ENCODE measurements at places on chromosomes 2 and 18.

- no peak for DNase-seq
These were observed 27.8 kb downstream of the DNMT3A start for GRCh38 chr2:25313711-25314513.

GRCh38 chr18:77140439-77141109, 8.0 kb upstream of the MBP start:
- DNase-seq = no peak

GRCh38 chr18:23983112-23983511, 31.4 kb upstream of the TTC39C start:
- DNase-seq = no peak

DNA sequence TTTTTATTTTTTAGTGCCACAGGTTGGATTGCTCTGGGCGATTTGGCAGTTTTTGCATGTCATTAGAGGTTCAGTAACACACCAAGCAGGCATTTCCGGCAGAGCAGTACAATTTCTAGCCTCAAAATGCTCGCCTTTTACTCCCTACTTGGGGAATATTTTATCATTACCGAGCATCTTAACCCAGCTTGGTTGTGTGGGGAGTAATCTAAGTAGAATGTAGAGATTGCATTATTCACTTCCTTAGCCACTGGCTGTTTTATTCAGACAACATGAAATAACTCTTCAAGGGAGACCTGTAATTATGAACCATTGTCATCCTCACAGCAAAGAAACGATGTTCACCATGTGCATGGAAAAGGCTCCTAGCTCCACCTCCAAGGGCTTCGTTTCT, 13.1 kb downstream of the GRP start:
- peak; percentile 29 for DNase-seq

GRCh38 chr2:70887550-70888246, 48.0 kb upstream of the ATP6V1B1 start:
- DNase-seq = no peak

DNA sequence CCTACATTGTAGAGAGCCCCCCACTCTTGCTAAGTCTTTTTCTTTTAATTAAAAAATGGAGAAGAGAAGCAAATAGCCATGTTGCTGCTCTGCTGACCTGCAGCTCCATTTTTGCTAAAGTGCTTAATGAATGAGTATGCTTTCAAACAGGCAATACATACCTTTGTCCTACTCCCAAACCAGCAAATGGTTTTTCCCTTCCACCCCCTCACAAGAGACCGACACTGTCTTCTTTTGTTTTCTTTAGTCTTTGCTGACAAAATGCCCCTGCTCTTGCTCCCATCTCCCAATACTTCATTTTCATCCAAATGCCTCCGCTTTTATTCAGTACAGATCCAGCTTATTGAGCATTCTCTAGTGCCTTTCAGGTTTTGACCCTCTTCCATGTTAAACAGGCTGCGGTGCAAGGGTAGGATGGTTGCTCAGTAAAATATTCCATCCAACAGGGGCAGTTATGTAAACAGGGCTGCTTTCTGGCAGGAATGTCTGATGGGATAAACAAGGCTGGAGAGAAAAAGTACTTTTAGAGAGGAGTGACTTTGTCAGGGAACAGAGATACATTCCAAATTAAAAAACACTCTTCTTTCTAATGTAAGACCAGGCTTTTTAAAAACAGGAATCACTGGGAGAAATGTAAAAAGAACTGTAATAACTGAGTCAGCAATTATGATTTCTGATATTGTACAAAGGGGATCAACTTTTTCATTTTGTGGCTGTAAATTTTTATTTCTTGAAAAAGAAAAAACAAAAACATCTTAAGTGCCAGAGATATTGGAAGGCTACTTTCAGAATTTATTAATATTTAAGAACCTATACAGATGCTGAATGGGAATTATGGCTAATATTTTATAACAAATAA, 136.8 kb downstream of the MEP1B start:
- DNase-seq = no peak

DNA sequence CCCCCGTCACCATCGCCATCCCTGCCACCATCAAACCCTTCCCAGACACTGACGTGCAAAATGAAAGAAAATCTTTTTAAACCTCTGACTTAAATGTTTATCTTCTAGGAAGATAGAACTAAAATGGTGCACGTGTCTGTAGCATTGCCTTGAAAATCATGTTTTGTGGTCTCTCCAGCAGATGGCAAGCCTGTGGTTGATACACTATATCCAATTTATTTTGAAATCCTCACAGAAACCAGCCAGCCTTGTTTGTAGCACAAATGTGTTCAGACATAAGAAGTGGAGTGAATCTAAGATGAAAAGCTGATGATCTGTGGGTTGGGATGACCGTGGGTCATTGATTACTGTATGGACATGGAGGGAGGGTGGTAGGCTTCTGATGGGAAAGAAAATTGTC, 436.2 kb upstream of the SMIM21 start:
- DNase-seq = no peak

DNA sequence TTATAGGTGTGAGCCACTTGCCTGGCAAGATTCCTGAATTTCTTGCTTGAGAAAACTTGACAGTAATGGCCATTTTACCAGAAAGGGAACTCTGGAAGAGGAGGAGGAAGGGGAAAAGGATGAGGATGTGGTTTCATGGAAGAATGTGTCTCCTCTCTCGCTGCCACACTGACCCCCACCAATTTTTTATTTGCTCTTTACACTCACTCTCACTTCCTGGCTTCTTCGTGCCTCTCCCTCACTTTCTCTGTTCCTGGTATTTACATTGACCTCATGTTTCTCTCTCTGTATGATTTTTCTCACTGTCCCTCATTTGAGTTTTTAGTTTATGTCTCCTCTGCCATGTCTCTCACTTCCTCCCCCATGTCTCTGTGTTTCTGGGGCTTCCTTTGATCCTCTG, 134.5 kb upstream of the CAB39 start:
- DNase-seq = no peak

- DNase-seq = no peak
These were observed 42.3 kb upstream of the NCOA1 start for GRCh38 chr2:24448797-24449196.

DNA sequence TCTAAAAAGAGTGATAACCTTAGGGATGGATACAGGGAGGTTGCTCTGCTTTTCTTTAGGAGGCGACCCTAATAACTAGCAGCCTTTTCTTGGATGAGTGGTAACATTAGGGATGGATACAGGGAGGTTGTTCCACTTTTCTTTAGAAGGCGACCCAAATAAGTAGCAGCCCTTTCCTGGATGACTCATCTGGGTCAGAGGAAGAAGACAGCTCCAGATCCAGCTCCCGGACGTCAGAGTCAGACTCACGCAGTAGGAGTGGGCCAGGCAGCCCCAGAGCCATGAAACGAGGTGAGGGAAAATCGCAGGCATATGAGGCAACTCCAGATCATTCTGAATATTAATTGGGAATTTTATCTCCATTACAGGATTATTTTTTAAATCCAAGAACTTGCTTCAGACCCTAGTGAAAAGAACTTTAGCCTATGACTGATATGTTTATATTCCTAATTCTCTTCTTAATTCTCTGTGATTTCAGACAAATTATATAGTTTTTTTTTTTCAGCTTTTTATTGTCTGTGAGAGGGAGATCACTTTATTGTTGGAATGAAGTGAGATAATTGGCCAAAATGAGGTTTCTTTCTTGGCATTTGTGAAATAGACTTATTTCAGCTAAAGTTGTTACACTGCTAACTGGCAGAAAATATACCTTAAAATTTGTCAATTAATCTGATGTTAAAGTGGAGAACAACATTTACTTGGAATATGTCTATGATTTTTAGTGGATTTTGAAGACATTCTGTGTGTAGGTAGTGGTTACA, 31.2 kb upstream of the C1GALT1C1L start:
- DNase-seq = peak; percentile 82

DNA sequence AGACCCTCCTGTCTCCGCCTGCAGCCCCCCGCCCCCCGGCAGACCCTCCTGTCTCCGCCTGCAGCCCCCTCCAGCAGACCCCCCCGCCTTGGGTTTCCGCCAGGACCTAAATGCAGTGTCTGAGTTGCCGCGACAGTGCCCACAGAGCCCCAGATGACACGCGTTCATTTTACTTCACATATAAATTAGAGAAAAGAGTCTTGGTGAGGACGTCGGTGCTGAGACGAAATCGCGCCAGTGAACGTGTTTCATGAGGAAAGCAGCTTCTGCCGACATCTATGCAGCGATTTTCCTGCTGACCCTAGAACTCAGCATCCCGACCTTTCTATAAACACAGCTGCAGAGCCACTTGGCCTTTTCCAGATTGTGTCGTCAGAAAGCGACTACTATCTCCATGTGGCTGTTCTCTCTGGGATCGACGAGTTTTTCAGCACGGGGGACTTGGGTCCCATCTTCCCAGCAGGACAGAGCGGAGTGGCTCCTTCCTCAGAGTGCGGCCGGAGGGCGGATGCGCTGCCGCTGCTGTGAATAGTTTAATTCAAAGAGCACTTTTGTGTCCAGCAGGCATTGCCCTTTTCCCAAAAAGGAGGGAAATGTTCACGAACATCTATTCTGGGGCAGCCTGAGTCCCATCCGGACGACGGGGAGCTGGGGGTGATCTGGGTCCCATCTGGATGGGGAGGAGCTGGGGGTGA, 136.7 kb downstream of the NFATC1 start:
- DNase-seq = no peak

- no peak for DNase-seq
These were observed 188.7 kb downstream of the MBD5 start for GRCh38 chr2:148209603-148210002.

- DNase-seq = no peak
These were observed 1.0 kb upstream of the CHST10 start for GRCh38 chr2:100418406-100418962.

DNA sequence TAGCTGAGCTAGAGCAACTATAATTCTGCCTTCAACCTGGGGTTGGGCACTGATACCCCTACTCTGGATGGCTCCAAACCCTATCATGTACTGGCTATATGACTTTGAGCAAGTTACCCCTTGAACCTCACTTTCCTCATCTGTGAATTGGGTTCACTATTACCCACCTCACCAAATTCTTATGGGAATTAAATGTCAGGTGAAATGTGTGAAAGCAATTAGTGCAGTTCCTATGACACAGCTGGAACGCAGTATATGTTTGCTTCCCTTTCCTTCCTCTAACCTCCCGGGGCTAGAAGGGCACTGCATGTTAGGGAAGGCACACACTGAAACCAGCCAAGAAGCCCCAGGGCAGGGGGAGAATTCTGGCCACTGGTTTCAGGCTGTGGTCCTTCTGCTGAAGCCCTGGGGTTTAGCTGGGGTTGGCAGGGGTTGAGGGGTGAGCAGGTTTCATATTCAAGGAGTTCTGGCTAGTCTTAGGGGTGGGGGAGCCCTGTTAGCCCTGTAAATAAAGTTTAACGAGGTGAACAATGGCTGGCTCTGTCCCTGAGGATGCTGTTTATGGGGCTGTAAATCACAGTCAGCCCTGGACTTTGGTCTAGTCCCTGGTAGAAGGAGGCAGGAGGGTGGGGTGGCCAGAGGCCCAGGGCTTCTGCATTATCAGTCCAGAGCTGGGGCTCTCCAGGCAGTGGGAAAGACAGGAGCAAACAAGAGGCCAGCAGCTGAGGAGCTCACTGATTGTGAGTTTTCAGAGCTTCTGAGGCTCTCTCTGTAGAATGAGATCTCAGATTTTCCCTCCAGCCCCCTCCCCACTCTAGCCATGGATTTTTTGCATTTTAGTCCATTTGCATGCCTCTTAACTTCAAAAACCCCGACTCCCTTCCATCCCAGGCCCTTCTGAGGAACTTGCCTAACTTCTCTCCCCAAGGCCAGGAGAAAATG, 8.0 kb downstream of the PKDCC start:
- DNase-seq = no peak

DNA sequence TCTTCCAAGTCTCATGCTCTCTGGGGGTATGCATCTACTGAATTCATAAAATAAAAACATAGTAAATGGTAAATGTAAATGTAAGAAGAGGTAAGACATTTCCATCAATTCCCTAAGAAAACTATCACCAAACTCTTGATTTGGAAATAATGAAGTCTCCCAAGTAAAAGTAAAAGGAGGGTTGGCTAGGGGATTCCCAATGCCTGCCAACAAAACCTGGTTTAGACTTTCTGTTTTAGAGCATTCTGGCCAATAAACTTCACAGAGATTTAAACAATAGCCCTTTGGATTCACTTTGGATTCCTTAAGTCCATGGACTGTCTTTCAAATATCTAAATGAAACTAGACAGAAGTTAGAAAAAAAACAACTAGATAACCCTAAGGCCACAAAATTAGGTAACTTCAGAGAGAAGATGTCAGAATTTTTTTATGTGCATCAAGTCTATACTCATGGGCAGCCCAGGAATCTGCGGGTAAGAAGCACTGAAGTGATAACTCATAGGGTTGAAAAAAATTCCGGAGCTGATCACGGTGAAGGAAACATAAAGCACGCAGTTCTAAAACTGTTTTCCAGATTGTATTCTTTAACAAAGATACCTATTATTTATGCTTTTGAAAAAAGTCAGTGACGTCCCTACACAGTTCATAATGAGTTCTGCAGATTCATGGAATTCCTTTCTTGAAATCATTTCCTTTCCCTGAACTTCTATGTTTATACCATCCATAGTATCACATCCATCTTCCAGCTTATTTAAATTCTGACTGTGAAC, 263.6 kb downstream of the AFF3 start:
- no peak for DNase-seq

- DNase-seq = peak; percentile 11
These were observed 106.4 kb downstream of the CTAGE1 start for GRCh38 chr18:22311301-22311700.

- peak; percentile 36 for DNase-seq
These were observed 112.1 kb downstream of the FTCDNL1 start for GRCh38 chr2:199738727-199739412.

GRCh38 chr2:12105180-12105579, 358.7 kb downstream of the LPIN1 start:
- no peak for DNase-seq

DNA sequence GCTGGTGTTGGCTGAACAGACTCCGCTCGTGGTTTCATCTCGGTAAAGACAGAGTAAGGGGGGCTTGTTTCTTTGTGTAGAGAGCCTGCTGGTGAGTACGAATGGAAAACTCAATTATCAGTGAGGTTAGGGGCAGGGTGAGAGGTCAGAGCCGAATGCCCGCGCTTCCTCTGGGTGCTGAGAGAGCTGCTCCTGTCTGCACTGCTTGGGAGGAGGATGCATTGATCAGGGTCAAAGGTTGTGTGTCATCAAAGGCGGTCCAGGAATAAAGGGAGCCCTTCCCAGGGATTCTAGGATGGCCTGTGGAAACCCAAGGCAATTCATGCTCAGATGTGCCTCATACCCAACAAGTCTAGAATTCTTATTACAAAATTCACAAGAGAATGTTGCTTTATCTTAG, 143.9 kb downstream of the MYCN start:
- DNase-seq = no peak

- peak; percentile 49 for DNase-seq
These were observed 2.9 kb downstream of the TGOLN2 start for GRCh38 chr2:85324639-85325465.

DNA sequence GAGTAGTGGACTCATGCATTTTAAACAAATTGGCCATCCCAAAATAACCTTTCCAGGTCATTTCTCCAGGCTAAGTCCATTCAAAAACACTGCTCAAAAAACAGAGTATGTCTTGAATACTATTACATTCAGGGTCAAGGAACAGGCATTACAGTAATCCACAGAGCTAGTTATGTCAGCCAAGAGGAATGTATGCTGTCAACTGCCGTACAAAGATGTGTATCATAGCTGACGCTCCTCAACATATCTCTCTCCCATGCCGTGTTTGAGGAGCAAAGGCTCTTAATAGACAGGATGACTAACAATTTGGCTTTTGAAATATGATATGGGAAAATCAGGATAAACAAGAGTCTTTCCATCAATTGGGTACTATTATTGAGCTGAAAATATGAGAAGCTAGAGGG, 68.8 kb upstream of the KCTD1 start:
- DNase-seq = peak; percentile 80

- no peak for DNase-seq
These were observed 85.5 kb upstream of the PXDN start for GRCh38 chr2:1829796-1830195.

- no peak for DNase-seq
These were observed 36.1 kb downstream of the PPP4R1 start for GRCh38 chr18:9578306-9578705.
